ENCODE measurements at places on chromosomes 7 and 10. TPM values are rescaled to one million over a fixed set of nuclear protein-coding genes. Genes with fewer than 3 reads are reported as not detected.

GRCh38 chr7:43650457-43651052 is 67.6 kb downstream of the STK17A start:
- DNase-seq, result no peak

- no peak for DNase-seq
These were observed 70.0 kb downstream of the SLC25A40 start for GRCh38 chr7:87806150-87806549.

GRCh38 chr7:152899548-152900109 is 140.1 kb downstream of the ACTR3B start:
- no peak for DNase-seq

DNA sequence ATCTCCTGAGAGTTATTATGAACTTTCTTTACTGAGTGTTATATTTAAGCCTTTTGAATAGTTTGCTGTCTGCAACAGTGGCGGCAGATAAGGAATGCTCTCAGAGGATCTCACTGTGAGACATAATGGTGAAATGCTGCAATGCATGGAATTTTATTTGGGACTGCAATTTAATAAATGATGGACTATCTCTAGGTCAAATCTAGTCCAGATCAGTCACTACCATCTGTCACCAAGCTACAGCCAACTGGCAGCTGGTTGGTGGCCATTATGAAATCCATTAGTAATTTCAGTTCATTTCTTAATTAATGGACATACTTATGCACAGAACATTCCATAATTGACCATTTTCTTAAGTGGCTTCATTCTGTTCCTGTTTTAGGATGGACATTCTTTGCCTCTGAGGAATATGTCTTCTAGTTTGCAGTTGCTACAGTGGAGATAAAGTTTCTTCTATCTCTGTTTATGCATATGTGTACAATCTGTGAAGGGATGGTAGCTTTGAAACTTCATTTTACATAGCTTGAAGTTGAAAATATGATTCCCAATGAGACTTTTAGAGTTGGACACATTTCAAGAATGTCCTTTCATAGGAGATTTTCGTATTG is 586.6 kb downstream of the SUGCT start:
- DNase-seq, result no peak

DNA sequence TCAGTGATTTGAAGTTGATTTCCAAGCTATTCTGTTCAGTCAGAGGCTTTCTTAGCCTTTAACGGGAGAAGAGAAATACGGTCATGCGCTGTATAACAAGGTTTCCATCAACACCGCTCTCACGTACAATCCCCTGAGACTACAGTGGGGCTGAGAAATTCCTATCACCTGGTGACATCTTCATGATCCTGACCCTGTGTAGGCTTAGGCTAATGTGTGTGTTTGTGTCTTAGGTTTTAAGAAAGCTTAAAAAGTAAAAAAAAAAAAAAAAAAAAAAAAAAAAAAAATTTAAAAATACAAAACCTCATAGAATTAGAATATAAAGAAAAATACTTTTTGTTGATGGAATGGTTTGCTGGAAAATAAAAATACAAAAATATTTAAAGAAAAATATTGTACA is 1.8 kb downstream of the ZNF862 start:
- no peak for DNase-seq

DNA sequence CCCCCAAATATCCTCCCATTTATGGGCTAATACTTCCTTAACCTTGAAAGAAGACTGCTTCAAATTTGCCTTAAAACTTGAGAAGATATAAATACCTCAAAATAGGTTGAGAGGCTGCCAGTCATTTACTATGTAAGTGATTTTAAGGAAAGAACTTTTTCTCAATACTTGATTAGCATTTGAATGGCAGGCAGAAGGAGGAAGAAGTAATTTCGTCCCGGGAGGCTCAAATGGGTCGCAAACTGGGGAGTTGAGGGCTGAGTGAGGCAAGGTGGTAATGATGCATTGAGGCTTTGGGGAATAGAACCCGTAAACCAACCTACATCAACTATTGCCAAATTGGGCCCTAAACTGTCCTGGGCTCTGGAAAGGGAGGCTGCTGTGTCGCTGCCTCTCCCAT is 11.1 kb downstream of the CAMK1D start:
- DNase-seq, result no peak

DNA sequence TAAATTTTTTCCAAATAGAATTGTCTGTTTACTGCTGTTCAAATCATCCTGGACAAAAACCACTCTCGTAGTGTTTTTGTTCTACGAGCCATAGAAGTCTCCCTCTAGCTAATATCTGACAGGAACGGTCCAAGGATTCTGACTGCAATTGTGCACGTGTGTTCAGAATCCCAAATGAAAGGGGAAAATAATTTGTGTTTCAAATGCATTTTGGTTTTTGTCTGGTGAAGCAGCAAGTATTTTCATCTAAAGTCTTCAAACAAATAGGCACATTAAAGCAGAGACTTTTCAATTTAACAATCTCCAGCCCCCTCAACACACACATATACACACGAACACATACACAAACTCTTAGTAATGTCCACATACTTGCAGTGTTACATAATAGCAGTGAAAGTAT is 475 bp downstream of the NEUROD6 start:
- no peak for DNase-seq

DNA sequence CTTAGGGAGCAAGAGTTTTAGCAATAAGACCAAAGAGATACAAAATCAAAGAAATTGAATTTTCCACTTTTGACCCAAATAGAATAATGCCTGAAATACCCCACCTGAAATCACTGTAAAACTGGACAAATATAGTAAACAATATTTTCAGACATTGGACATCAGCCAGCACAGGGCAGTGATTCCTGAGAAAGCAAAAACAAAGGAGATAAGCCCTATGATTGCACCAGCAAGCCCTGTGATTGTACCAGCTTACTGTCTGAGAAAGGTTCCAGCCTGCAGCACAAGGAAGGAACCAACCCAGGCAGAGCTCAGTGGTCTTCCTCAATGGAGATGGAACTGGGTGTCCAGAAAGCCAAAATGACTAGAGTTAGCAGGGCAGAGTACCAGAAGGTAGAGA is 10.3 kb downstream of the TMEM106B start:
- DNase-seq, result no peak

GRCh38 chr10:77872947-77873535 is 53.5 kb downstream of the DLG5 start:
- DNase-seq, result no peak

NPFFR1 gene
- 0.22 TPM for polyA plus RNA-seq

MICALL2 gene
- 14.1 TPM for polyA plus RNA-seq

DNA sequence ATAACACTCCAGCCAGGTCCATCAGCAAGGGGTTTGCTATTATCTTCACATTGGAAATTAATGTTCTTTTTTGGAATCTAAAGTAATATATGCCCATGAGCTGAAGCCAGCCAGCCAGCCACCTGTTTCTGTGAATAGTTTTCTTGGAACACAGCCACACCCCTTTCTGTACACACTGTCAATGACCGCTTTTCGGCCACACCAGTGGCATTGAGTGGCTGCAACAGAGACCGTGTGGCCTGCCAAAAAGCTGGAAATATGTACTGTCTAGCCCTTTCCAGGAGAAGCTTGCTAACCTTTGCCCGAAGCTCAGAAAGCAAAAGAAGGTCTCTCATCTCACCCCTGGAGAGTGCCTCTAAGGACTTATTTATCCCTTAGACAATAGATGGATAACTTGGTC is 98.5 kb upstream of the NPS start:
- no peak for DNase-seq

DNA sequence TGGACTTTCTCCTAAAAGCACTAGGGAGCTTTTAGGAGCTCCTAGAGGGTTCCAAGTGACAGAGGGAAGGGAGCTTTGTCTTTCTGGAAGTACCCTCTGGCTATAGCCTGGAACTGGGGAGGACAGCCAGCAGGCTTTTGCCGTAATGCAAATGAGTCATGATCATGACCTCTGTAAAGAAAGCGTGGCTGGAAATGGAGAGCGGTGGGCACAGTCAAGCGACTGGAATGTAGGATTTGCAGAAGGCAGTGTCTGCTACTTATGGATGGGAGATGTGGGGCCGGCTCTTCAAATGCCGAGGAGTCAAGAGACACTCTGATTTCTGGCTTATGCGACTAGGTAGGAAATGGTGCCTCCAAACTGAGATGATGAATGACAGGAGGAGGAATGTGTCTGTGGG is 34.6 kb upstream of the PLPP4 start:
- DNase-seq, result no peak

- DNase-seq, result no peak
These were observed 188.9 kb upstream of the KMT2E start for GRCh38 chr7:104825099-104825498.

DNA sequence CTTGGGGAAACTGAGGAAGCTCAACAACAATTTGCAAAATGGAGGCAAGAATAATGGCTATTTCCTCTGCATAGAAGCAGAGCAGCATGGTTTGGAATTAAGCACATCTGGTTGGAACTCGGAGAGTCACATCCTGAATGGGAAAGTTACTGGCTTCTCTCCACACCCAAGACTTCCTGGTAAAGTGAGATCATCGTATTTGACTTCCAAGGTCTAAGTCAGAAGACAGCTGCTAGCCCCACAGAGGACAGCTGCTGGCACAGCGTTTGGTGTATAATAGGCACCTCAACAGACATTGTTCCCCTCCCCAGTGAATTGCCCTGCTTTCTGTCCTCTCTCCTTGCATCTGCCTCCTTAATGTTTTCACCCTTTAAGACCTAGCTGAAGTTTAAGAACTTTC is 37.0 kb upstream of the NRF1 start:
- no peak for DNase-seq

- no peak for DNase-seq
These were observed 256.0 kb upstream of the TCERG1L start for GRCh38 chr10:131567279-131568162.

DNA sequence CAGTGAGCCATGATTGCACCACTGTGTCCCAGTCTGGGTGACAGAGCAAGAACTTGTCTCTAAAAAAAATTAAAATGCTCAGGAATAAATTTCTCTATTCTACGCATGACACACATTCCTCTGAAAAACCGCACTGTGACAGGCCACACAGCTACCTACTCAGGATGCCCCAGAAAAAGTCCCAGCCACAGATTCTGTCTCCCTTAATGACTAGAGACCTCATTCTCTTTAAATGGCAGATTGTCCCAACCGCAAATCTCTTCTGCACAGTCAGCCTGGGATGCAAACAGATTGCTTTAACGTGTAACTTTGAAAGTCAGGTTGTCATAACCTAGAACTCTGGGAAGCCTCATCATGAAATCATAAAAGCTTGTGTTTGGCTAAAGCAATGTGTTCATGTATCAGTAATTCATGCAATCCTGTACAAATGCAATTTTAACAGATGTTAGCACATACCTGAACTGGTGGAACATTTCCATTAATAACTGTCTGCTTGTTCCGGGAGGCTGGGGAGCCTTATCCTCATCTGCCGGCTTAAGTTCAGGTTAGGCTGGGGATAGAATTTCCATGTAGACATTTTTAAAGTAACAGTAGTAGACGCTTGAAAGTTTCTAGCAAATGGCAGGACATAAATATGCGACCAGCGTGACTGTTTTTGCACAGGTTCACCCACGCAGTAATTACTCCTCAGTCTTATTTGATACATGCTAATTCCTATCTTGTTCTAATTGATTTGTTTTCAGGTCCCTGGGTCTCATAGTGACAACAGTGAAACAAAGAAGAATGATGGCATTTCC is 26.2 kb upstream of the MSRB2 start:
- DNase-seq, result no peak

DNA sequence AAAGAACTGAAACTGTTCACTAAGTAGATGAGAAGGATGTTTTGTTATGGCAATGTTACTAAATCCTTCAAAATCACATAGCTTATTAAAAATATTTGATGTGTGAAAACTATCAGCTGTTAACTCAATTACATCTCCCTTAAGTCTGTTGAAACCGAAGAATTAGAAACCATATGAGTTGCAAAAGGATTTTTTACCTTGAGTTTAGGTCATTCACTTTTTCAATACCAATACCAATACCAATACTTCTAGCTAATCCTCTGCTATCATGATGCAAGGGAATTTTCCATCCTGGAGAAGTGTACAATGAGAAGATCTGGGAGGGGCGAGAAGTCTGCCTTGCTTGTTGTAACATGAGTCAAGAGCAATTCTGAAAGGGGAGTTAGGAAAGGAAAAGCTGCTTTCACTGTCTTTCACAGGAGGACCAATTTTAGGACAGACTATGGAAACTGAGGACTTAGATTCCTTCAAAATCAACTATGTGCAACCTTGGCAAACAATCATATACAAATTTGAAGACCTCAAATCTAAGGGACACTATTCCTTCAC is 199.7 kb downstream of the IMMP2L start:
- DNase-seq, result no peak
